ENCODE measurements at places on chromosomes 13 and 19.
A peak's percentile ranks its signal among the peaks of the same experiment; 100 is the strongest.

DNA sequence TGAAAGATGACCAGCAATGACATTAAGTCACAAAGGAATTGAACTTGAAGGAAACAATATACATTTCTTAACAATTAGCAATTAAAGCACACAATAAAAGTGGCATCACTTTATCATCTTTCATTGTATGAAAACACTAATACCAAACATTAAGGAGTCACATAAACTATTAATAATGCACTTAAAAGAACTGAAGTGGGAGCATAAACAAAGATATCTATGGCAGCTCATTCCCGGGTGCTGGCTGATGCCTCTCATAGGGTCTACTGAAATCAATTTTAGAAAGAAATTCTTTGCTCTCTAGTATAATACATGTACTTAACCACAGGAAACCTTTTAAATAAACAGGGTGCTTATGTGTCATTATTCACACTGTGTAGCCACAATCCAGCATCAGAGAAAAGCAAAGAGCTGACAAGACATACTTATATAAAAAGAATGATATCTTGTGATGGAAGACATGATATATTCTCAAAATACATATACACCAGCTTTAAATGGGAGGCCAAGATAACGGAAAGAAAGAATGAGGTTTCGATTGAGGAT is 1207.8 kb downstream of the EFNB2 start:
- DNase-seq: no peak

- no peak for DNase-seq
Observed at GRCh38 chr19:38333245-38333644, 2.4 kb upstream of the CATSPERG start.

GRCh38 chr13:90281709-90282108 is 1065.8 kb upstream of the MIR17HG start:
- DNase-seq: no peak

DNA sequence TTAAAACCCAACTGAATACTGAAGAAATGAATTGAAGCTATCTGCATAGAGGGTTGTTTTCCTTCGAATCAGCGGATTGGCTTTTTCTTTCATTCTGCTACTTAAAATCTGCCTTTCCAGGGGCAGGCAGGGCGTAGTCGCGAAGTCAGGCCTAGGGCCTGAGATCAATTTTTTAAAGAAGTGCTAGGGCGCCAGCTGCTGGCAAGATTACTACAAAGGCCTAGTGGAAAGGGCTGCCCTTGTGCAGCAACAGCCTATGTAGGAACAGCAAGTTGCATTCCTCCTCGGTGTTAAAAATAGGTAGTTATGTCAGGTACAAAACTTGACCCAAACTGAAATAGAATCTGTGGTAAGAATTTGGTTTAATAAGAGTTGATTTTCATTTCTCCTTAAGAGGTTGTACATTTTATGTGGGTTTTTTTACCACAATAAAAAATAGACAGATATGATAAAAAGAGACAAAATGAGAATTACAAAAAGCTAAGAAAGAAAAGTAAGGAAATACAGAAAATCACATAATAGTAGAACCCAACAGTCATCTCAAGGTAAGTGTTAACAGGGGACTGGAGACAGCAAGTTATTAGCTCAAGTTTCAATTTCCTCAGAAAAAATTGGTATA is 9.5 kb upstream of the URAD start:
- DNase-seq: peak; percentile 25

DNA sequence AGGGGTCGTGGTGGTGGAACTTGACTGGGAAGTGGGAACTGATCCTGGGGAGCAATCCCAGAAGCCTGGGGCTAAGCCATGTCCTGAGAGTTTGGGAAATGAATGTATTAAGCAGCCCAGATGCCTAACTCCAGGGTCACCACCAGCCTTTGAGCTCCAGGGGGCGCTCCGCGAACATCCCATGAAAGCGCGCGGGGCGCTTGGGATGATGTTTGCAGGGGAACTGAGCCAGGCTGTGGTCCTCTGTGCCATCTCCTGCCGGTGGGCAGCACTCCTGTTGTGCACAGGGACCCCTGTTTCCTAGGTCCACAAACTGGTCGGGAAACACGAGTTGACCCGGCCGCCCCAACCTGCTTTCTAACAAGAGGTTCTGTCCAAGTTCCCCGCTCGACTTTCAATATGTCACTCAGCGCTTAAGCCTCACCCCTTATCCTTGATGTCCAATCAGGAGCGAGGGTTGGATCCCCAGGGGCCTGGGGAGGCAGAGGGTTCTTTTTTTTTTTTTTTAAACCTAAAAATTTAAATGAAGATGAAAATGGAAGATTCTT is 14.4 kb downstream of the LEUTX start:
- DNase-seq: peak; percentile 82

- no peak for DNase-seq
Observed at GRCh38 chr13:19153782-19154450, 27.7 kb downstream of the TUBA3C start.

DNA sequence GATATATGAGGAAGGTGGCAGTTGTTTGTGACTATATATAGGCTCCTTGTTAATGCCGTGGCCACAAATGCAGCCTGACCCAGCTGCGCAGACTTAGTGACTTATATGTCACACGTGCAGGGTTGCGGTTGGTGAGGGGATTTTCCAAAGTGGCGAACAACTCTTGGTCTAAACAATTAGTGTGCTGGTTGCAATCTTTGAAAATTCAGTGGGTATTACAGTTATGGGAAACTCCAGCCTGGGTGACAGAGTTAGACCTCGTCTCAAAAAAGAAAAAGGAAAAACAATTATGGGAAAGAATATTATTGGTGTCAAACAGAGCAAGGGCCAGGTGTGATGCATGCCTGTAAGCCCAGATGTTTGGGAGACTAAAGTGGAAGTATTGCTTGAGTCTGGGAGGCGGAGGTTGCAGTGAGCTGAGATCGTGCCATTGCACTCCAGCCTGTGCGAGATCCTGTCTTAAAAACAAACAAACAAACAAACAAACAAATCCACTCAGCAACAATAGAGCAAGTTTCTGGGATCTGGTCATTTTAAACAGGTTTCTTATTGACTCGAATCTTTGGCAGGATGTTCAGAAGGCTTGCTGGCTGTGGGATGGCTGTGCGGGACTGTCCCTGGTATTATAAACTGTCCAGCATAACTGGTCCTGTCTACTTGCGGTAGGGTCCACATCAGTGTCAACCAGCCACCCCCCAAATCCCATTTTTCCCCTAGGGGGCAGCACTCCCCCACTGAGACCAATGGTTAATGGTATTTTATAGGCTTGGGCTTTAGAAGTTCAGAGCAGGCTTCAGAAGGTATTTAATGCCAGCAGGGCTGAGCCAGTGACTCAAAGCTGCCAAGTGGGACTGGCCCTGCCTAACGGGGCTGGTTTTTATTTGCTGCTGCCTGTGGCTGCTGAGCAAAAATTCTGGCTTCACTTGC is 15.4 kb downstream of the RELB start:
- DNase-seq: peak; percentile 80

GRCh38 chr19:42115219-42115618 is 17.0 kb downstream of the POU2F2 start:
- no peak for DNase-seq

- DNase-seq: no peak
Observed at GRCh38 chr13:41276824-41277223, 13.4 kb upstream of the MTRF1 start.

GRCh38 chr13:48251611-48252081 is 18.6 kb downstream of the ITM2B start:
- DNase-seq: peak; percentile 56

GRCh38 chr13:103006641-103007426 is 59.4 kb downstream of the SLC10A2 start:
- DNase-seq: no peak

GRCh38 chr13:74674720-74675119 is 540.5 kb upstream of the KLF12 start:
- DNase-seq: no peak

DNA sequence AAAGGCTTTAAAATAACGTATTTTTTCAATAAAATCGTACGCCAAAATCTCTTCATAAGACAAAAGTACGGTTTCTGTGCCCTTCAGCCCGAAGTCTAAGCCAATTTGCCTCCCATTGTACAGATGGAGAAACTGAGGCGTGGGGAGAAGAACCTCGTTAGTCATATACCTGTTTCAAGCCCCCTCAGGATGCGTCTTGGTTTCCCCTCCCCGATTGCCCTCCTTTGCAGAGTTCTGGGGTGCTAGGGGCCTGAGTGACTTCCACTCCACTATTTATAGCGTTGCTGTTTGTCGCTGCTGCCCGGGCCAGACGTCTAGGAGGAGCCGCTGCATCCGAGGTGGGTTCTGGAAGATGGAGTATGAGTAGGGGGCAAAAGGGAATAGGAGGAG is 2.3 kb upstream of the LTBP4 start:
- no peak for DNase-seq

DNA sequence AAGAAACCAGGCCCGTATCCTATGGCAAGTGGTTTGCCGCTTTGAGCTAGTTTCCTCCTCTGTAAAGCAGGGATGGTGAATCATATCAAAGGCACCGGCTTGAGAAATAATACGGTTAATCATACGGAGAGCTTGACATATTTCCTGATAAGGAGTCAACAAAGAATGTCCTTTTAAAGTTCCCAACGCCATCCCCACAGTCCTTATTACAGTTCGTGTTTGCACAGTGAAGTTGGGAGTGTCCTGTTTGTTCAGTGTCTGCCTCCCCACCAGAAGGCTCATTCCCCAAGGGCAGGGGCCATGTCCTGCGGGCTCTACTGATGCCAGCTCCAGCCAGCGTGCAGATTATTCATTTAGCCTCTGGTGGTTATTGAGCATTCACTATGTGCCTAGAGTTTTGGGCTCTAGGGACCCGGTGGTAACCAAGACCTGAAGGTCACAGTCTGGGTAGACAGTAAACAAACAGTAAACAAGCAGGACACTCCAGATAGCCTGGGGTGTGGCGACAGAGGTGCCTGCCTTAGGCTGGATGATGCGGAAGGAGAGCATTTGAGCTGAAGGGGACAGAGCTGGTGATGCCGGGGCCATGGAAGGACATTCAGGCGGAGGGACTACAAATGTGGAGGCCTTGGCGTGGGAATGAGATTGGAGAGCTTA is 6.3 kb downstream of the GRAMD1A start:
- no peak for DNase-seq

- no peak for DNase-seq
Observed at GRCh38 chr19:42022616-42023015, 28.6 kb upstream of the ATP1A3 start.

DNA sequence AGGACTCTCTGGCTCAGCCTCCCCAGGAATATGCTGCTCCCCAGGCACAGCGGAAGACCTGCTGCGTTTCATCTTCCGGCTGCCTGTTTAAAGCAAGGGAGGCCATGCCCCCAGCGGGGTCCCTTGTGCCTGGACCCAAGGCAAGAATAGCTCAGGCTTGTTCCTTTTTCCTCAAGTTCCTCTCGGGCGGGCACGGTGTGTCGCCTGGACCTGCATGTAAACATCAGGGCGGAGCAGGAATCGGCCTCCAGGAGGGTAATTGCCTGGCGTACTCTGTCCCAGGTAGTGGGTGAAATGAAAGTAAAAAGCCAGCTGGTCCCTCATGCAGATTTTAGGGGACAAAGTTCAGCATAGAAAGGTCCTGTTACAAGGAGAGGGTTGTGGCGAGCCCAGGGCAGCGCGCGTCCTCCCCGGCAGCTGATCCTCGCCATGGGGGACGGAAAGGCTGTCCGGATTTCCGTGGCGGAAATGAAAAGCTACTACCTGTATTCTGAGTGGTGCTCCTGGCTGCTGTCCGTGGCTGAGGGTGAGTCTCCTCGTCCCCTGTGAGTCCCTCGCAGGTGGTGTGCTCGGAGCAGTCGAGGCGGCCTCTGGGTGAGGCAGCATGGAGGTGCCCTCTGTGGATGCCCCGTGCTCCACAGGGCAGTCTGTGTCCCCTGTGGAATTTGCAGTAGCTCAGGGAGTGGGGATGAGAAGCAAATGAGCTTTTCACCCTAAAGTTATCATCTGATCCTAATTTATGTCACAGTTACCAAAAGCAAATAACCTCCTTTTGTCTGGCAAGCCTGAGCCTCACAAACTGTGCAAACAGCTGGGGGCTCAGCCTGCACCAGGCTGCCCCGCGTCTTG is 16.2 kb downstream of the MCF2L start:
- DNase-seq: no peak

- DNase-seq: no peak
Observed at GRCh38 chr13:38265132-38265497, 84.5 kb upstream of the UFM1 start.

- DNase-seq: no peak
Observed at GRCh38 chr19:38850436-38850975, 720 bp upstream of the HNRNPL start.

GRCh38 chr19:821825-822503 is at the start of gene PLPPR3:
TSS of gene PLPPR3 (minus strand) at chr19:821955. CDS start at chr19:821559, 396 bp downstream.
- DNase-seq: no peak

GRCh38 chr19:10113592-10113963 is 2.1 kb downstream of the P2RY11 start:
- no peak for DNase-seq

DNA sequence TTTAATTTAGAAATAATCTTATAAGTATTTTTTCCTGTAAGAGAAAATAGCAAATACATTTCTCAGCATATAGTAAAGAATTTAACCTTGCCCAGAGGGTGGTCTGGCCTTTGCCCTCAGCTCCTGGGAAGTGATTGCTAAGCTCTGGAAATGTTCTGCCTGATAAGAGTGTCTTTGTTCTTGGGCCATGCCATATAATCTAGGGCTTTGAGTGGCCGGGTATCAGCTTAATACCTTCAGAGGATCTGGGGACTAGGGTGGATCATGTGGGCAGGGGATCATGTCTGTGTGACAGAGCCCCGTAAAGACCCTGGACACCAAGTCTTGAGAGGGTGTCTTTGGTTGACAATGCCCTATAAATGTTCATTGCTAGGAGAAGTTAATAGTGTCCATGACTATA is 1032.4 kb upstream of the MIR17HG start:
- no peak for DNase-seq

- no peak for DNase-seq
Observed at GRCh38 chr13:95226476-95226875, 74.8 kb downstream of the ABCC4 start.

DNA sequence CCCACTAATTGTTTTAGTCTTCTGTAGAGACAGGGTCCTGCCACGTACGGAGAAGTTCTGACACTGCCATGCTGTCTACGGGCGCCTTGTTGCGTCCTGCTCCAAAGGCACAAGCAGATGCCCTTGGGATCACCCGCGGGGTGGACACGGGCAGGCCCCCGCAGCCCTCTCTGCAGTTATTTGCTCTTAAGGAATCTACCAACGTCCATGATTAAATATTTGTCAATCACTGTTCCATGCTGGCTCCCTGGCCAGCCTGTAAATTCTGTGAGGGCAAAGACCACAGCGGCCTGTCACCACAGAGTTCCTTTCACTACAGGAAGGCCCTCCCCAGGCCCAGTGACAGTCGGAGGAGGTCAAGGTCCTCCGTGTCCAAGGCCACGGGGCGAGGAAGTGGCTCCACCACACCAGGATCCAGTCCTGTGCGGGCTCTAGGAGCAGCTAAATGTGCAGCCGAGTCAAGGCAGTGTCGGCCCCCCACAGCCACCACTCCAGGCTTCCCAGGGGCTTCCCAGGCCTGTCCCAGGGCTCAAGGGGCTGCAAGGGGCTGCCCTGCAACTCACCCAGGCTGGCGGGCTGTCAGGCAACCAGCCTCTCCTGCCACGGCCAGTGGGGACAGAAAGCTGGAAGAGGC is 2.1 kb downstream of the RNF126 start:
- no peak for DNase-seq

Data from NCI-H1694 (cell line).